Left cardiac atrium (tissue), 4 donors: ENCODE measurements at places on chromosomes 6 and 20. TPM values are rescaled to one million over a fixed set of nuclear protein-coding genes. Genes with fewer than 3 reads are reported as not detected.

DNA sequence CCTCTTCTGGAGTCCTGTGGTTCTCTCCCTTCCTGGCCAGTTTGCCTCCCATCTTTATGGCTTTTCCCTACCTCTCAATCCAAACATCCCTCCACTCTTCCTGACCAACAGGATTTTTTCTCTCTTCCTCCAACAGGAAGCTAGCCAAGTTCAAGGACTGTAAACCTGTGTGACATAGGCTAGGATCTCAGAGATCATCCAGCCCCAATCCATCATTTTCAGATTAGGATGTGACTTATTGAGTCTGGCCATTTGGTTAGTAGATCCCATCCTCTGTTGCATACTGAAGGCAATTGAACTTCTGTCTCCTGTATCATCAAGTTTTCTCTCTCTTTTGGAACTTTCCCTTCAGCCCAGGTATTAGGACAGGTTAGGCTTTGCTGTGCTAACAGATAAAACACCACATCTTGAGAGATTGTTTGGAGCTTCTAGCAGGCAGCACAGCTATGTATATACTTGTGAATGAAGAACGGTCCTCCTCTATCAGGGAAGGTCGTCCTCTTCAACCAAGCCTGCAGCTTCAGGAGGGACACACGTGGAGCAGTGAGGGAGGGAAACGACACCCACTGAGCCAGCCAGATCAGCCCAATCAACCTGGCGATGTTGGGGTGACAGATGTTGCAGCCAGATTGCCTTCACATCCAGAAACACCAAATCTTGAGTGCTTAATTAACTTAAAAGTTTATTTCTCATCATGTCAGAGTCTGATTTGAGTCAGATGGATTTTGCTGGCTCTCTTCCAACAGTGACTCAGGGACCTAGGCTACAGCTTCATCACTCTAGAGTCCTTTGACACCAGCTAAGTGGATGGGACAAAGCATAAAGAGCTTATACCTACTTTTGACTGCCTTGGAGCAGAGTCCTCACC, 106.8 kb downstream of the GJA10 start:
- no peak for DNase-seq

The KCNB1 gene
- 2.1 TPM for total RNA-seq

The MYLK4 gene
- 2.6 TPM for total RNA-seq

The KHDRBS2 gene
- total RNA-seq = 0.12 TPM

The SLC22A2 gene
- not detected for total RNA-seq

The PRICKLE4 gene
- 3.1 TPM for total RNA-seq

- DNase-seq = no peak
Measured at GRCh38 chr20:11445161-11445560, 472.5 kb upstream of the BTBD3 start.

The RSPO4 gene
- 0.74 TPM for total RNA-seq

The SLC26A8 gene
- not detected for total RNA-seq

GRCh38 chr6:14703586-14703985, 542.3 kb upstream of the JARID2 start:
- no peak for DNase-seq

The NEDD9 gene
- total RNA-seq = 34.0 TPM

The TRIM40 gene
- not detected for total RNA-seq

GRCh38 chr6:170190046-170190445, 100.8 kb downstream of the DLL1 start:
- DNase-seq = no peak

GRCh38 chr6:45730232-45730631, 285.4 kb downstream of the CLIC5 start:
- no peak for DNase-seq

- DNase-seq = no peak
Measured at GRCh38 chr6:2914318-2914660, 11.2 kb upstream of the SERPINB9 start.

The PTK7 gene
- total RNA-seq = 6.6 TPM

GRCh38 chr6:44556046-44556445, 168.5 kb downstream of the CDC5L start:
- no peak for DNase-seq

DNA sequence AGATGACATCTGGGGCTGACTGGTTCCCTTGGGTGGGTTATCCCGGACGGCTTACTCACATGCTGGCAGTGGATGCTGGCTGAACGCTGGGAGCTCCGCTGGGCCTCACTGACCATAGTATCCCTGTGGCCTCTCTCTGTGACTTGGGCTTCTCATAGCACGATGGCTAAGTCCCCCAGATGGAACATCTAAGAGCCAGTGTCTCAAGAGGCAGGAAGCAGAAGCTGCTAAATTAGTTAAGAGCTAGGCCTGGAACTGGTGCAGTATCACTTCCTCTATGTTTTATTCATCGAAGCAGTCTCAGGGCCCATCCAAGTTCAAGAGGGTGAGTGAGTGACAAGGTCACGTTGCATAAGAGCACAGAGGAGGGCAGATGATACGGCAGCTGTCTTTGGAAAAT, 116.5 kb upstream of the LAMP5 start:
- DNase-seq = no peak

DNA sequence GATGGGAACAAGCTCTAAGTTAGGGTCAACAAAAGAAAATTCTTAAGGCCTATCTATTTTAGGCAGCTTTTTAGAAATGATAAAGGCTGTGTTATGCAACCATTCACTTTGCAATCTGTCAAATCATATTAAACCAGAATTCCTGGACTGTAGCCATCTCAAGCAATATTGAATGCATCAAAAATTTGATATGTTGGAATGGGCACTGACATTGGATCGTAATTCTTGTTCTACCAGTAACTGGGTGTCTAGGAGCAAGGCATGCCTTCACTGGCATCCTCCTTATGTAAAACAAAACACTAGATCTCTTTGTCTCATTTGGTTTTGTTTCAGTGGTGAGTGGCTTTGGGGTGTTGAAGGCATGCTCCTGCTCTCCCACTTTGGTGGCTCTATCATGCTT, 145.6 kb downstream of the JARID2 start:
- DNase-seq = no peak

The PROKR2 gene
- total RNA-seq = not detected

The GABRR1 gene
- total RNA-seq = not detected

The LIN28B gene
- total RNA-seq = not detected

DNA sequence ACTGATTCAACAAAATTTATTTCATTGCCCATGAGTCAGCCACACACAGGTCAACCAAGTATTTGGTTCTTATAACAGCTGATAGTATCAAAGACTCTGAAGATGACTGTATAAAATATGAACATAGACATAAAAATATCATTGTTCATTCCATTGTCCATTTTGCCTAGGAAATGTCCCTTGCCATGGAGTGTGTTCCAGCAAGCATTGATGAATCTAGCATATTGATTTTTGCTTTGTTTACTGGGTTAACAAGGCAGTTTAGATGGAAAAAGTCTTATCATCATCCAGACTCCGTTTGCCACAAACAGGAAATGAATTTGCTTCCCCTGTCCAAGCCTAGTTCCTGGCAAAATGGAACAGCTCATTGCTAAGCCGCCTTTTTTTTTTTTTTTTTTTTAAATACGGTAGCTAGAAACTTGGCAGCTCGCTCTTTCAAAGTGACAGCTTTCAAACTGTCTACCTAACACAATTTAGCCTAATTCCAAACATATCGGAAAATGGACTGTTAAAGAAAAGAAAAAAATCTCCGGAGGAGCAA, 7.5 kb downstream of the F13A1 start:
- no peak for DNase-seq

DNA sequence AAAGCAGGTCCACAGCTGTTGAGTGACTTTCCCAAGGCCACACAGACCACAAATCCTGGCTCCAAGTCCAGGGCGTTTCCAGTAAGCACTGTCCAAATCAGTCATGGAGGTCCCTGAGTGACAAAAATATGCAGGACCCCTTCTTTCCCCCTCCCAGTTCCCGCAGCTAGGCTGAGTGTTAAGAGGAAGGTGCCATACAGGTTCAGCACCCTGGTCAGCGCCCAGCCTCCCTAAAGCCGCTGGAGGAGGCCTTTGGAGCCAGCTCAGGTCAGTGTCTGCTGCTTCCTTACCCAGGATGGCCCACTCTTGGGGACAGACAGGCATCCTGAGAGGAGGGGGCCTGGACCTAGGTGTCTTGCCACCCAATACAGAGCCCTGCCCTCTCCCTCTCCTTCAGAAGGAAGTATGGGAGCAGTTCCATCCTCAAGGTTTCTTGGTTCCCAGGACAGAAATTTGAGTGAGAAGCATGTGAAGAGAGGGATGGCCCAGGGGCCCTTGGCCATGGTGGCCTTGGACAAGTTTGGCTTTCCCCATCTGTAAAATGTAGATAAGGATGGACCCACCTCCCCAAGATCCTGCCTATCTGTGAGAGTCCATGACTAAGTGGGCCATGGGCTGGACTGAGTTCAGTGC, 13.2 kb downstream of the TMEM74B start:
- no peak for DNase-seq

The GMDS gene
- 20.8 TPM for total RNA-seq

DNA sequence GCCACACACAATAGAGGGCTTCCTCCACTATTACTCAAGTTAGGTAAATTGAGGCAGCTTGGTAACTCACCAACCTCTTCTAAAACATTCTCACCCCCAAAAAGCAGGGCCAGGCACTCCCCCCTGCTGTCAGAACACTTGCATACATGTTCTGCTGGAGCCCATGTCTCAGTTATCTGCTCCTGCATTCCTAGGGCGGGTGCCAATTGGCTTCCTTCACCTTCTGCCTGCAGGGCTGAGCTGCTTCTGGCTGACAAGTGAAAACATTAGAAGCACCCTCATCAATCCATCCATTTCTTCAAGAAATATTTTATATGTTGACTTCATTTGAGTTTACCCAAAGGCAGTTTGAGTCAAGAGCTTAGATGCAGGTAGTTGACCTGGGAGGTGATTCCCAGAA, 4.5 kb upstream of the ENTPD6 start:
- peak; percentile 61 for DNase-seq

DNA sequence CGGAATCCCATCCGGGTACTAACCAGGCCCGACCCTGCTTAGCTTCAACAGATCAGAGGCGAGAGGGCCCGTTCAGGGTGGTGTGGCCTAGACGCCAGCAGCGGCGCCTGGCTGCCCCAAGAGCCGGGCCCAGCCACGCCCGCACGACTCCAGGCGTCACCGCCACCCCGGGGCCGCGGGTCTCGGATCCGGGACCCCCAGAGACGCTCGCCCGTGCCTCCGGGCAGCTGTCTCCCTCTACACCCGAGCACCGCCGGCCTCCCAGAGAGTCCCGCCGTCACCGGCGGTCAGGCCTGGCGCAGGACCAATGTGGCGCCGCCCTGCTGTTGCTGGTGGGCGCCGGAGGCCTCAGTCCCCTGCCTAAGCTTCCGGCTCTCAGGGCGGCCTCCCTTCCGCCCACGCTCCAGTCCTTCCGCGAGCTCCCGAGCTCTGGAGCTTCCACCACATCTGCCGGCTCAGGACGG, 441.2 kb upstream of the DEFB115 start:
- peak; percentile 35 for DNase-seq

DNA sequence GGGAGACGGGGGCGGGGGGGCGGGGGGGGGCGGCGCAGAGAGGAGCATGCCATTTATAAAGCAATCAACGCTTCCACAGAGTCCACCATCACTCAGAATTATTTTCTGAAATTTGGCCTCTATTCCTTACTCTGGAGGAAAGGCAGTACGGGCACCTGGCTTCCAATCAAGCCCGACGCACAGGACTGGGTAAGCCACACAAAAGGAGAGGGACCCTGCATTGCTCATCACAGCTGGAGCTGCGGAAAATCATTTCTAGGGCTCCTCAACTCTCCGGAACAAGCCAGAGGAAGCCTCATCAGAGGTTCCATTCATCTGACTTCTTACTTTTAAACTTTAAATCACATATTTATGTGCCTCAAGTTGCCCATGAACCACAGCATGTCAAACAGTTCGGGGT, 55.9 kb downstream of the TTI1 start:
- DNase-seq = no peak

The SLC32A1 gene
- not detected for total RNA-seq

GRCh38 chr6:144065213-144065660, 30.1 kb downstream of the SF3B5 start:
- DNase-seq = no peak

DNA sequence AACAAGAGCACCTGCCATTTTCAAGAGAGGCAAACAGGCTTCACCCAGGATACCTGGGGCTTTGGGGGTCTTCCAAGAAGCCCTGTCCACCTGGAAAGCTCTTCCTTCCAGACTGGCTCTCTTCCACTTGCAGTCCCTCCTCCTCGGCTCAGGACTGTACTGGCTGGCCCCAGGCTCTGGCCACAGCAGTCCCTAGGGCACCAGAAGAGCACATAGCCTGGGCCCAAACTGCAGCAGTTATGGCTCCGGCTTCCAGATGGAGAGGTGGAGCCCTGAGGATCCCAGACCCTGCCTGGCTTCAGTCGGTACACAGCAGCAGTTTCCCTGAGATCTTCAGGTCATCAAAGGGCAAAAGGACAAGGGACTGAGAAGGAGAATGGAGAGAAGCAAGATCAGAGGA, 1.6 kb upstream of the SLC35B2 start:
- DNase-seq = no peak

DNA sequence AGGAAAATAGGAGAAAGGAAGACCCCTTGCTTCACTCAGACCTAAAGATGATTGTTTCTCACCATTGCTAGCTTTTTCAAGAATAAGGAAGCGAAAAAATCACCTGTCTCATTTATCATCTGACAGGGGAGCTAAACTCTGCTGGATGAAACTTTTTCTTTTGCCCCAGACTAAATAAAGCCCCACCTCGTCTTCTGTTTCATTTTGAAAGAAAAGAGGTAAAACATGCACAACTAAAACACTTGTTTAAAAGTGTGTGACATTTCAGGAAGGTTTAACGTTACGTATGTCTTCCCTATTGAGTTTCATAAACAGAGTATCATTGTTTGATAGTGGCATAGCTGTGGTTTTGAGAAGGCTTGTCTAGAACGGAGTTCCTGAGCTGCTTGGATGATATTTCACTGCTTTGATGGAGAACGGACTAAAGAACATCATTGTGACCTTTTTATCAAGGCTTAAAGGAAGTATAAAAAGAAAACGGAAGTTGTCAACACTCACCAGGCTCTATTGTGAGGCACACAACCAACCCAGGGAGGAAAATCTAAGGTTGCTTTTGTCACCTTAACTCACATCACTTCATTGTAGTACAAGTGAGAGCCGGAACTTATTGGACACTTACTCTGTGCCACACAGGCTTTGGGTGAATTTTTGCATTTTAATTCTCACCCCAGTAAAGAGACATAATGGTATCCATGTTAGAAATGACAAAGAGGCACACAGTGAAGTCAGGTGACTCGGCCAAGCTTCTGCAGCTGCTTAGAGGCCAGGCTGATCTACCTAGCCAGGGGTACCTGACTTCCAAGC, 29.5 kb downstream of the TSHZ2 start:
- no peak for DNase-seq
